ENCODE measurements at places on chromosomes 6 and 20.

DNA sequence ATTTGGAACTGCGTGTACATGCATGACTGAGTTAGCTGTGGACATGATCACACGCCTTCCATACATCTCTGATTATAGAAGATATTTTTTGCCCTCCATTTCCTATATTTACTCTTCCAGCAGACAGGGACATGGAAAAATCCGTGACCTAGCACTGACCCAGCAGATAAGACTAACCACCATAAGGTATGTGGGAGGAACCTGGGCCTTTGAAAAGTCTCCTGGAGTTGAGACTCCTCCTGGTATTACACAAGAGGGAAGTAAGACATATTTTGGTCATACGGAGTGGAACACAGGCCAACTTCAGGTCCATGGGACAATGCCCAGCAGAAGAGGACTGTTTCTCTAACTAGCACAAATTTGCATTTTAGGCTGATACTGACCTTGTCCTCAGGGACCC is 13.7 kb upstream of the SIRPB1 start:
- DNase-seq = no peak

DNA sequence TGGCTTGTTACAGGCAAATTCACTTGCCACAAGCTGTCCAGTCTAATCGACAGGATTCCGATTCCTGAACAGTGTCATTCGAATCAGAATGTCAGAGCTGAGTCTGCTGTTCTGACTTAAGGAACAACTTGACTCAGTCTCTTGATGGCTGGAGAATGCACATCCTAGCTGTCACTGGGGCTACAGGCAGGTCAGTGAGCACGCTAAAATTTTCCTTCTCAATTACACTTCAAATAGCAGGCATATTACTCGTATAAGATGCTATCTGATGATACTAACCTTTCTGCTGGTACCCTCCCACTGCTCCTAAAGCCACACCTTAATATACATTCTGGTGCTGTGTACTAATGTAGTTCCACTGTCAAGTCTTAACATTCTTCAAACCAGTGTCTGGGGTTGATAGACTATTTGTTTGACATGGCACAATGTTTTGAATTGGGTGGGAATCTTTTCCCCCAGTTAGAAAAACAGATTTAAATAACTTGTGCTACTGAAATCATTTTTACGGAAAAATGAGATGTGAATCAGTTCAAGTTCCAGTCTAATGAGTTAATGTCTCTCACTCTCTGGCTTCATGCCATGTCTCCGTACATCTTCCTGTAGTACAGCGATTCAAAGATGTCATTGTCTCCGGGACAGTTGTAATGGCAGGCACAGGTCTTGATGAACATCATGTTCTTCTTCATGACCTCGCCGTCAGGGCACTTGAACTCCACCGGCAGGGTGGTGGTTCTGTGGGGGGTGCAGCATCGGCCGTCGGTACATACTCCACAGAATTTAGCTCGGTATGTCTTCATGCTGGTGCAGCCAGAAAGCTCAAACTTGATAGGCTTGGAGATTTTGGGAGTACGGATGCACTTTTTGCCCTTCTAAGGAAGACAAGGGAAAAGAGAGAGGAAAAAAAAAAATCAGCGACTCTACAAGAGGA is 2.2 kb downstream of the CCN2 start:
- no peak for DNase-seq

DNA sequence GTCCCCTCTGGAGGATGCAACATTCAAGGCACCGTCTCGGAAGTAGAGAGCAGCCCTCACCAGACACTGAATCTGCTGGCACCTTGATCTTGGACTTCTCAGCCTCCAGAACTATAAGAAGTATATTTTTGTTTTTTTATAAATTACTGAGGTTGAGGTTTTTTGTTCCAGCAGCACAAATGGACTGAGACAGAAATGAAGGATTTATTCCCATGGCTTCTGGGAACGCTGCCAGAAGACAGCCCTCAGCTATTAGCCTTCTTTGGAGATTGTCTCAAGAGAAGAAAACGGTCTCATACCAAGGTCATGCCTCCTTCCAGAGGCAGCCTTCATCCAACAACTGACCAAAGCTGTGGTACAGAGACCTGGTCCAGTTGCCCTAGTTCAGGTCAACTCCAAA is 85.4 kb downstream of the CHMP4B start:
- DNase-seq = no peak

DNA sequence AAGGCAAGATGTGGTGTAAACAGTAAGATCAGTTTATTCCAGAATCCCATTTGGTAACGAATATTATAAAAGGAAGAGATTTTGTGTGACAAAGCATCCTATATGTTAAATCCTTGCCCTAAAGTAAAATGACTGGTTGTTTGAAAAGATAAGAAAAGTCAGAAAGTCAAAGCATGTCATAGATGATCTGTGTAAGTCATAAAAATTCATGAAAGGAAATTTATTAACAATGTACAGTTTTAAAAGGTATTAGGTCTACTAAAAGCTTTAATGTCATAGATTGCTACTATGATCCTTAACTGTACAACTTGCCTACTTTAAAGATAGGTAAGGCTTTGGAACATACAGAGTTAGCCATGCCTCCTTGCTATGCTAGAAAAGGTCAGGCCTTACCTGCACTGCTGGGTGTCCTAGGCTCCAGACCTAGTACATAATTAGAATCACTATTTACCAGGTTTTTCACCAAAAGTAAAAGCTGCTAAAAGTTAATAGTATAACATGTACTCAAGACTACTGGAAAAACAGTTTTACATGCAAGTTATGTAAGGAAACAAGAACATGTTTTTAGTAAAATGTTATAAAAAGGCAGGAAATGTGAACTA is 1090.1 kb upstream of the ADGRB3 start:
- no peak for DNase-seq

DNA sequence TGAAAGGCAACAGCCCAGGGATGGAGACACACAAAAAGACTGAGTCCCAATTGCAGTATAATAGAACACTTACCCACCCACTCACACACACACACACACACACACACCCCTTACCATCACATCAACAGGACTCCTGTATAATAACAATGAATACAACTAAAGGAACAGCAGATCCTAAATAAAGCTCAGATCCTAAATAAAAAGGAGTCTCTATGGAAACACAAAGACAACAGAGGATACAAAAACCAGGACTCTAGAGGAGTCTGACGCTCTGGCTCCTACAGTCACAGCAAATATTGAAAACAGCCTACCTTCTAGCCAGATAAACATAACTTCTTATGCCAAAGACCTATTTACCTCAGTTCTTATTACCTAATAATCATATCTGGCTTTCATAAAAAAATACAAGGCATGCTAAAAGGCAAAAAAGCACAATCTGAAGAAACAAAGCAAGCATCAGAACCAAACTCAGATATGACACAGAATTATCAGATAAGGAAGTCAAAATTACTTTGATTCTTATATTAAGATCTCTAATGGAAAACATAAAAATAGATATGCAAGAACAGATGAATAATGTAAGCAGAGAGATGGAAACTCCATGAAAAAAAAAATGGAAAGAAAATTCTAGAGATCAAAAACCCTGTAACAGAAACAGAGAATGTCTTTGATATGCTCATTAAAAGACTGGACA is 134.9 kb downstream of the MMUT start:
- DNase-seq = no peak

GRCh38 chr6:66184091-66184490 is 477.1 kb upstream of the EYS start:
- no peak for DNase-seq

GRCh38 chr20:44074252-44075151 is 112.5 kb downstream of the JPH2 start:
- no peak for DNase-seq

DNA sequence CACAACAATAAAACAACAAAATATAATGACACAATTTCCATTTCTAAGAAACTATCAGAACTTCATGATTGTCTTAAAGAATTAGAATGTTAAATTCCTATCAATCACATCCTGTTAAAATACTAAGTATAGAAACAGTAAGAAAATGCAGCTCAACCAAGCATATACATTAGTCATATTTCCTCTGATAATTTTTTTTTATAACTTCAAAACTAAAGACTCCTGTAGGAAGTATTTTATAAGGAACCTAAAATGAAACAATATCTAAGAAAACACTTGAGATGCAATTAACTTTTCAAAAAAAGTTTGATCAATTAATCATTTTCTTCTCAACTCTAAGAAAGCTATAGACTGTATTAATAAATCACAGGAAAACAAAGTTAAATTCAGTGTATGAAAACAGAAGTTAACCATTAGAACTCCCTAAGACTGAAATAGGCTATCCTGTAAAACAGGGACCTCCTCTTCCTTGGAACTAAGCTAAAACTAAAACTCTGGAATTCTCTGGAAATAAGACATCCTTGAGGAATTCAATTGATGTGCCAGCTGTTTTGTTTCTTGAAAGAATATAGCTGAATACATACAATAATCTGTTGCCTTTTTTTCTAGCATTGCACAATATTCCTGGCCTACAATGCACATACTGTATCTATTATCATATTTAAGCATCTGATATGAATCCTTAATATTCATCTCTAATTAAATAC is 19.8 kb downstream of the FKBP5 start:
- DNase-seq = no peak

- DNase-seq = no peak
Observed at GRCh38 chr20:24664266-24664986, 195.0 kb downstream of the SYNDIG1 start.

DNA sequence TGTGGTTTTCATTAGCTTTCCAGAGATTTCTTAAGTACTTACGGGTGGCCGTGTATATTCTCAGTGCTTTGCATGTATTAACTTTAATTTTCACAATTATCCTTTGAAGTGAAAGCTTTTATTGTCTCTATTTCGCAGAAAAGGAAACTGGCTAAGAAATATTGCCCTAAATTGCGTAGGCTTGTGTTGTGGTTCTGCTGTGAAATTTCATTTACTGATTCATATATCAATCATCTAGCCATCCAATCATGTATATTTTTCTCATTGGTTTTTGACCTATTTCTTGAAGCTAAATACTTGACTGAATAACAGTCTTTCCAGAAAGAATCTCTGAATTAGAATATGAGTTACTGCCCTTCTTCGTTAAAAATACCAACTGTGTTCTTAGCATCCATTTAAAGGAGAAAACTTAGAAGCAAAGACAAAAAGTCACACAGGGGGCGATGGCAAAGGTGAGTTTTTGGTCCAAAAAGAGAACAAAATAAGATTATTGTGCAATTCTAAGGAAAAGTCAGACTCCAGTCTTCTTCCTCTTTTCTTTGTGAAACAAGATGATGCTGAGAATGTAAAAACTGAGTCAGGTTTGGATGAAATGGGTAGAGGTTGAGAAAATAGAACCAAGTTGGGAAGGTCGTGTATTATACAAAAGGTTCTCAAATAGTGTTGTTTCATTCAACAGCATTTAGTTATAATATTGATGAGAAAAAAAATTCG is 1.4 kb downstream of the CYB5R4 start:
- DNase-seq = no peak

GRCh38 chr6:95690328-95690727 is 113.0 kb downstream of the MANEA start:
- DNase-seq = no peak

- DNase-seq = no peak
Observed at GRCh38 chr20:24960302-24960801, 11.3 kb downstream of the CST7 start.

DNA sequence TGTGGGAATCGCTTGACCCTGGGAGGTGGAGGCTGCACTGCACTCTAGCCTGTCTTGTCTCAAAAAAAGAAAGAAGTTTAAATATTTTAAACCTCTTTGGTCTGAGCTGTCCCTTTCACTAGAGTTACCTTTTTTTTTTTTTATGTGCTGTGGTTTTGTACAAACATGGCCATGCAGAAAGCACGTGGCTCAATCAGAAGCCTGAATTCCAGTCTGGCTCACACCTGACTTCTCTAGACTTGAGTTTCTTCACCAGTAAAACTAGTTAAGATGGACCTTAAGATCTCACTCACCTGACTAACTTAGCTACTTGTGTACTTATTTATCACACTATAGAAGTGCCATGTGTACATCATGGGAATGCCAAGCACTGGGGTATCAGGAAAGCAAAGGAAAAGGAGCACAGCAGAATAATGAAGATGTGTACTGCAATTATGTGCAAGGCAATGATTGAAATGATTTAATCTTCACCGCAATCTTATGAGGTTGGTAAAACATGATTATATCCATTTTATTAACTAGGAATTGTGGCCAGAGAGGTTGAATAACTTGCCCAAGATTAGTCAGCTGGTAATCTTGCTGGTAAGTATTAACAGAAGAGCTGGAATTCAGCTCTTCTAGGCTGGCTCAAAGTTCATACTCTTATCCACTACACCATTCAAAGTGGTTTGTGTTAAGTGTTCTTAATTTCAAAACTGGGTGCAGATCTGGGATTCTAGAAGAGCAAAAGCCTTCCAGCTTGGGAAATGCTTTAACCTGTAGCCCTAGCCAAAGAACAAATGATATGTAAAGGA is 10.7 kb downstream of the HMGN3 start:
- no peak for DNase-seq

DNA sequence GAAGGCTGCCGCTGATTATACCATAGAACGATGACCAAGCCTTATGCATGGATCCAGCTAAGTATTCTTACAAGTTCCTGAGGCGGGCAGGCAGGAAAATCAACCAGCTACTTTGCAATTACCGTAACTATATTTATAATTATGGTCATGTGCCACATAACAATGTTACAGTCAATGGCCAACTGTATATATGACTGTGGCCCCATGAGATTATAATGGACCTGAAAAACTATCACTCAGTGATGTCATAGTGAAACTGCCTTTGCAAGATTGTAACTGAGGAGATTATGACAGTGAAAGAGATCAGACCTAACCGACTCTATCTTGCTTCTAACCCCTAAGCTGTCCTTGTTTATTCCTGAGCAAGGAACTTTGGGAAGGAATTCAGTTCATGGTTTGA is 33.1 kb upstream of the FAM135A start:
- DNase-seq = no peak

DNA sequence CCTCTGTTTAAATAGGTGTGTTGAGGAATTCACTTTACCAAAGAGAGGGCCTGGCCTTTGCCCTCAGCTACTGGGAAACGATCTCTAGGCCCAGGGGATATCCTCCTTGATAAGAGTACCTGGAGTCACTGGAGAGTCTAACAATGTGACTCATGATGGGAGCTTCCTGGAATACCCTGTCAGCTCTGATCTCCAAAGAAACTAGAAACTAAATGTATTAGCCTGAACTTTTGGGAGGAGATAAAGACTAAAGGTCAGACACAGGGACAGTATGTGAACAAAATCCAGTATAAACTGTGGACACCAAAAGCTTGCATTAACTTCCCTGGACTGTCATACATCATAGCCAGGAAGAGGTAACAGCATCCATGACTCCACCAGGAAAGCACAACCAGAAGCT is 148.5 kb downstream of the RNGTT start:
- no peak for DNase-seq

- DNase-seq = no peak
Observed at GRCh38 chr6:148287623-148288333, 54.9 kb upstream of the SASH1 start.

DNA sequence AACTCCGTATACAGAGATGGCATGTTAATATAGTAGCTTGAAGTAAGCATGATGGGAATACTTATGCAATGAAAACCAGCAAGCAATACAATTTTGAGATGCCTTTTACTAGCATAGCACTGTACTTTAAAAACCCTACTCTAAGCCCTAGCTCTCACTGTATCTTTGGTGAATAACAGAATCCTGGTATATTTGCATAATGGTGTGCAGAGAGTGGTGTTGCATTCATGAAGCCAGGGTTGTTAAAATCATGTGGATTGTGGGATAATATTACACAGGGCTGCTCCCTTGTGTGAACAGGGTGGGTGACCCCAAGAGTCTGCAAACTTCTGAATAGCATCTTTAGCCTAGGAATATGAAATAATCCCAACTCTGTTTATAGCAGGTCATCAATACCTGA is 105.2 kb upstream of the BMP2 start:
- DNase-seq = no peak

Measured in 8988T (cell line).